ENCODE measurements at places on chromosomes 12 and 14.

DNA sequence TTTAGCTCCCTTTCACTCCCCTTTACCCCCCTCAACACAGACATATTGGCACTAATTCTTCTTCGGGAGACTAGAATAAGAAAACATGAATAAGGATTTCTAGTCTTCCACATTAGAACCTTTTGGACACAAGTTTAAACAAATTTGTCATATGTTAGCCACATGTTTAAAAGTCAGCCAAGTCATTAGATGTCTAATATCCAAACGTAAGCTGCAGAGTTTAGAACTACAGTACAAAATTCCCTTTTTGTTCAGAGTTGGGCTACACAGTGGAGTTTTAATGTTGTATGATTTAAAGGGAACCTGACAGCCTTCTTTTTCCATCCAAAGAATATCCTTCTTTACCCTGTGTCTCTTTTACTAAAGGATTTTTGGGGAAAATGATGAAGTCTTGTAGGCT is 79.8 kb downstream of the PDE6H start:
- no peaks in the 10 kb centered on the region for H3K27me3 ChIP-seq
- peaks cover 10% of the 10 kb centered on the region for H3K4me1 ChIP-seq
- H3K36me3 ChIP-seq, result no peaks in the 10 kb centered on the region
- H3K27ac ChIP-seq, result no peak overlapping the region
- no peak for DNase-seq

- H3K36me3 ChIP-seq, result peaks cover 13% of the 10 kb centered on the region
- no peak for DNase-seq
- peaks cover 48% of the 10 kb centered on the region for H3K4me1 ChIP-seq
- H3K27me3 ChIP-seq, result no peaks in the 10 kb centered on the region
- peak overlapping the region; percentile 10 for H3K4me3 ChIP-seq
- H3K27ac ChIP-seq, result no peak overlapping the region
Measured at GRCh38 chr12:92558806-92559205, 144.0 kb upstream of the PLEKHG7 start.

- peaks cover 12% of the 10 kb centered on the region for H3K4me1 ChIP-seq
- no peak overlapping the region for H3K27ac ChIP-seq
- no peak overlapping the region for H3K4me3 ChIP-seq
- peaks cover 7% of the 10 kb centered on the region for H3K27me3 ChIP-seq
- no peaks in the 10 kb centered on the region for H3K36me3 ChIP-seq
- DNase-seq, result no peak
Measured at GRCh38 chr12:75766263-75767160, 255.1 kb upstream of the KRR1 start.

- H3K36me3 ChIP-seq, result peaks cover 15% of the 10 kb centered on the region
- H3K27me3 ChIP-seq, result peaks cover 12% of the 10 kb centered on the region
- H3K4me3 ChIP-seq, result no peak overlapping the region
- no peak for DNase-seq
- H3K27ac ChIP-seq, result no peak overlapping the region
Measured at GRCh38 chr14:93982230-93983007, 6.0 kb upstream of the ASB2 start.

DNA sequence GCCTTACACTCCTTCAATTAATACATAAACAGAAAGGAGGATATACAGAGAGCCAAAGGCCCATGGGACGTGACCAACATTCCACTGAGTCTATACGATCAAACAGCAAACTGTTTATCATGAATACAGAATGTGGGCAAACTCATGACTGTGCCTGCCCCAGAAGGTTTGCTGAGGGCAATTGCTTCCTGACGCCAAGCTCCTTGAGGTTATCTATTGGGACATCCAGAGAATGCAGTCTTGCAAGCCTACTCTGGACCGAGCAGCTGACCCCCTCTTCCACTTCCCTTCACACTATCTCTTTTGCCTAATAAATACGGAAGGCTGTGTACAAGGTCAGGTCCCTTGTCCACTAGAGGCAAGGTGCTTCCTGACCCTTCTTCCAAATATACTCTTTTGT is 18.5 kb upstream of the SLC10A1 start:
- no peak for DNase-seq
- H3K36me3 ChIP-seq, result no peaks in the 10 kb centered on the region
- peaks cover 1% of the 10 kb centered on the region for H3K4me1 ChIP-seq
- H3K27me3 ChIP-seq, result peaks cover 3% of the 10 kb centered on the region

DNA sequence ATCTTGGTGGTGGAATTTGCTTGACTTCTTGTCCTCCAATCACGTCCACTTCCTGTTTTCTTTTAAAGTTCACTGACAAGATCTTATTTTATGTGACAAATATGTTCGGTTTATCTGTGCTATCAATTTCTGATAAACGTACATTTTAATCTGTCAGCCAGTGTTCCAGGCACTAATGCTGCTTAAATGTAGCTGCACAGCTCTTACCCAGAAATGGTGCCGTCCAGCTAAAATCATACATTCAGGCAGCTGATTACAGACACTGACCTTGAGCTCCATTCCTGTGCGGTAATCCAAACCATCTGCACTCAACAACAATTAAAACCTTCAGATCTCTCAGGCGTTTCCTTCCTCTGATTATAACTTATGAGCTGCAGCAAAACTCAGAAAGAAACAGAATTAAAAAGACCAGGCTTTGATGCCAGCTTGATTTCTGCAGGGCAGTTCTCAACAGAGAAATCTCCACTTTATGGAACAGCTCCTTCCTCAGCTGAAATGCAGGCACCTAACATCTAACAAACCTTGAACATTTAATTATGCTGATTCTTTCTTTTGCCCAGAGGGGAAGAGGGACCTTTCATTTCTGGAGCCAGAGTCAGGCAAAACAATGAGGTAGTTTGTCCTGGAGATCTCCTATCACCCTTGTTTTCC is 26.4 kb upstream of the RASSF3 start:
- DNase-seq, result no peak
- no peaks in the 10 kb centered on the region for H3K27me3 ChIP-seq
- H3K36me3 ChIP-seq, result no peaks in the 10 kb centered on the region
- peak overlapping the region; percentile 65 for H3K4me3 ChIP-seq

GRCh38 chr14:51573607-51574006 is 78.1 kb upstream of the FRMD6 start:
- H3K36me3 ChIP-seq, result no peaks in the 10 kb centered on the region
- DNase-seq, result no peak
- H3K27me3 ChIP-seq, result peaks cover 12% of the 10 kb centered on the region
- no peak overlapping the region for H3K27ac ChIP-seq
- H3K4me3 ChIP-seq, result no peak overlapping the region
- no peaks in the 10 kb centered on the region for H3K4me1 ChIP-seq

DNA sequence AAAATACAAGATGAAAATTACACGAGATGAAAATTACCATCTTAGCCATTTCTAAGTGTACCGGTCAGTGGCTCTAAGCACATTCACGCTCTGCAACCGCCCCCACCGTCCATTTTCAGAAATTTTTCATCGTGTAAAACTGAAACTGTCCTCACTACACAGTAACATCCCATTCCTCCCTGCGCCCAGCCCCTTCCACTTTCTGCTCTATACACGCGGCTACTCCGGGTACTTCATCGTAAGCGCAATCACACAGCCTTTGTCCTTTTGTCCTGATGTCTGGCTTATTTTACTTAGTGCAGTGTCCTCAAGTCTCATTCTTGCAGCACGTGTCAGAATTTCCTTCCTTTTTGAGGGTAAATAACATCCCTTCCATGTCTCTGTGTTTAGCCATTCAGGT is 3.6 kb upstream of the GPR132 start:
- peak overlapping the region; percentile 86 for H3K27ac ChIP-seq
- no peak overlapping the region for H3K4me3 ChIP-seq
- H3K4me1 ChIP-seq, result peaks cover 77% of the 10 kb centered on the region

GRCh38 chr14:64952598-64953309 is 10.2 kb upstream of the GPX2 start:
- no peak overlapping the region for H3K4me3 ChIP-seq
- no peak overlapping the region for H3K27ac ChIP-seq
- H3K36me3 ChIP-seq, result peaks cover 6% of the 10 kb centered on the region
- no peaks in the 10 kb centered on the region for H3K27me3 ChIP-seq
- peaks cover 6% of the 10 kb centered on the region for H3K4me1 ChIP-seq

DNA sequence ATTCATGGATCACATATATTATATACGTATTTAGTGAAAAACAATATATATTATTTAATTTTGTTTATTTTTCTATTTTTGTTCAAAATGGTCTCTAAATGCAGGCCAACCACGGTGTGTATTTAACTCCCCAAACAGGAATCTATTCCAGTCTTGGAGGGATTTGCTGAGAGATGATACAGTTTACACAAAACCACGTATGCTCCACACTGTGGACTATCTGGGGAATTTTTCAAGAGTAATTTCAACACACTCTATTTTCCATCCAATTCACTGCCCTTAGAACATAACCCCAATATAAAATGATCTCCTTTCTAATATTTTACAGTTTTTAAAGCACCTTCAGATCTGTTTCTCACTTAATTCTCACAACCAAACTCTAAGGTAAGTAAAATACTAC is 15.3 kb downstream of the EML1 start:
- no peaks in the 10 kb centered on the region for H3K4me1 ChIP-seq
- peaks cover 26% of the 10 kb centered on the region for H3K27me3 ChIP-seq
- DNase-seq, result no peak
- H3K27ac ChIP-seq, result no peak overlapping the region
- H3K4me3 ChIP-seq, result no peak overlapping the region
- H3K36me3 ChIP-seq, result no peaks in the 10 kb centered on the region

GRCh38 chr12:102433304-102433703 is 47.1 kb downstream of the IGF1 start:
- H3K27ac ChIP-seq, result no peak overlapping the region
- no peaks in the 10 kb centered on the region for H3K36me3 ChIP-seq
- no peak overlapping the region for H3K4me3 ChIP-seq
- H3K27me3 ChIP-seq, result peaks cover 4% of the 10 kb centered on the region
- H3K4me1 ChIP-seq, result no peaks in the 10 kb centered on the region
- DNase-seq, result no peak

DNA sequence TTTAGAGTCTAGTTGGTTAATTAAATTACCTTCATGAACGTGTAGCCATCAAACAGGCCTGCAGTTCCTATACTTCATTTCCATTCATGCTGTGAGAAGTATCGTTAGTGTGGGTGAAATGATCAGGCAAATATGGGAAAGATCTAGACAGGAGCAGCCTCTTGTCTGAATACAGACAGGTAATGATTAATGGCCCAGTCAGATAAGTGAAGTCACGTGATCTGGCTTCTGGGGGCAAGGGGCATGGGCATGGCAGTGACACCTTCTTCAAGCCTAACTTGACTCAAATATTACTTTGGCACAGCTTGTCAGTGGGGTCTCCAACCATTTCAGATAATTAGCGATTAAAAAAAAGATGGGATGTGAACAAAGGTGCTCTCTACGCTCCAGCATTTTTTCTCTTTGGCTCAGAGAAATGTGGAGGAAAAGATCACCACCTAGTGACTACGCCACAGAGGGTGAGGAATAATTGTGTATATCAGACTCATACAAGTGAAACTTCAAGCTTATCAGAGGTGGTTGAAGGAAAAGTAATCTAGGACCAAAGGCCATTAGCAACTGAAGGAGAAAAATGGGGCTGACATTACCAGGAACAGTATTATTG is 17.8 kb downstream of the GUCY2C start:
- no peak overlapping the region for H3K4me3 ChIP-seq
- no peak for DNase-seq
- peaks cover 5% of the 10 kb centered on the region for H3K27me3 ChIP-seq
- H3K4me1 ChIP-seq, result peaks cover 16% of the 10 kb centered on the region
- no peaks in the 10 kb centered on the region for H3K36me3 ChIP-seq

- H3K27me3 ChIP-seq, result peaks cover 71% of the 10 kb centered on the region
- H3K4me3 ChIP-seq, result no peak overlapping the region
- H3K27ac ChIP-seq, result no peak overlapping the region
- H3K4me1 ChIP-seq, result peaks cover 2% of the 10 kb centered on the region
Measured at GRCh38 chr14:76133103-76133502, 18.6 kb upstream of the GPATCH2L start.

GRCh38 chr14:29953501-29953900 is 25.9 kb upstream of the PRKD1 start:
- DNase-seq, result no peak
- no peaks in the 10 kb centered on the region for H3K4me1 ChIP-seq
- H3K36me3 ChIP-seq, result no peaks in the 10 kb centered on the region
- no peak overlapping the region for H3K4me3 ChIP-seq

DNA sequence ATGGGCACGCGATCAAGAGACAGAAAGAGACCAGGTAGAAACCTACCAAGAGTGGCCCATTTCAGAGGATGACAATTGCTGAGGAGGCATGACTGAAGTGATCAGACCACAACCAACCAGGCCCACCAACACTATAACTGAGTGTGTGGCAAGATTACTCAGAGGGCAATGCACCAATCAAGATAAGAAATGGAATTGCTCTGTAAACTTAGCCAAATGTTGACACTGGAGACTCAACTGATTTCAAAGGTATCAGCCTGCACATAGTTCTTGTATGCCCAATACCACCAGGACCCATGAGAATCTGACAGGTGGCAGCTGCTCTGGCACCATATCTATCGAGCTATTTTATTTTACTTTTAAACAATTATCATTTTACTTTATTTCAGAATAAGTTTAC is 128.9 kb downstream of the FOXN3 start:
- H3K36me3 ChIP-seq, result peaks cover 20% of the 10 kb centered on the region
- H3K27me3 ChIP-seq, result no peaks in the 10 kb centered on the region
- H3K4me1 ChIP-seq, result peaks cover 61% of the 10 kb centered on the region
- no peak for DNase-seq

All from activated naive CD8-positive, alpha-beta T cell treated with anti-CD3 and anti-CD28 coated beads, Interleukin-2, amount 50 U/mL, for 24 hours (primary cell).